C1 segment of cervical spinal cord (tissue), 14 donors: ENCODE measurements at places on chromosomes 11 and 22.

GRCh38 chr11:57942808-57943207, 80.9 kb upstream of the OR9Q1 start:
- DNase-seq: no peak

DNA sequence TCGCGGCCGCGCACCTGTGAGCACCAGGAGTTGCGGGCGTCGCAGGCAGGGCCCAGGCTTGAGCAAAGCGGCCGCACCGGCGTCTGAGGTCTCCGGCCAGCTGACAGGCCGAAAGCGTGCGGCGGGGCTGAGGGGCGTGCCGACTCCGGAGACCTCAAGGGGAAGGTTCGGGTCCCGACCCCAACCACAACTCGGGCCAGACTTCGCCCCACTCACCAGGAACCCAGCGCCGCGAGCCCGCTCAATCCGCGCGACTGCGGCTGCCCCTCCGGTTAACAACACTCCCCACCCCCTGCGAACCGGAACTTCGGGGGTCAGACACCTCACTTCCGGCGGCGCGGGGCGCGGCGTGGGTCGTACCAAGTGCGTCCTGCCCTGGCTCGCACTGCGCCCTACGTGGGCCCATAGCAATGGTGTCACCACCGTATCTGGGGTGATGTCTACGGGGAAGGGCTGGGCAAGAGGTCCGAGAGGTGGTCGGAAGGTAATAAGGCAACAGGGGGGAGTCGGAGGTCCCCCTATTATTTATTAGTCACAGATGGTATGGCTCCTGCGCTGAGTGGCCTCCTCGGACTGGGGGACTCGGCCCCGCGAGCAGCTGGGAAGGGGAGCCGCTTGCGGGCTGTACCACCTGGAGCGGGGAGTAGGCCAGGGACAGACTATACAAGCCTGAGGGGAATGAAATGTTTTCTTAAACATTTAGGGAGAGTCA, at the start of gene SYVN1:
TSS of gene SYVN1 (minus strand) at position 280 of the 712 bp plus-strand sequence. CDS start 918 bp downstream, outside the sequence.
- peak; percentile 97 for DNase-seq

DNA sequence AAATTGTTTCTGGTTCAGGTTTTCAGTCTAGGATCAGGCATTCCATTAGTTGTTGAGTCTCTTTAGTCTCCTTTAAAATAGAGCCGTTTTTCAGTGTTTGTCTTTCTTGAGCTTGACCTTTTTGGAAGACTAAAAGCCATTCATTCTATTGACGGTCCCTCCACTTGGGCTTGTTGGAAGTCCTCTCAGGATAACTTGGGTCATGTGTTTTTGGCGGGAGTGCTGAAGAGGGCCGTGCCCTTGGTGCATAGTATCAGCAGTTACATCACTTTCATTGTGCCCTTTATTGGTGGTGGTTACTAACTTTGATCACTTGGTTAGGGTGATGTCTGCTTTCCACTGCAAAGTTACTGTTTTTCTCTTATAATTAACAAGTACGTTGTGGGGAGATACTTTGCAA, 20.8 kb downstream of the CECR2 start:
- DNase-seq: no peak

DNA sequence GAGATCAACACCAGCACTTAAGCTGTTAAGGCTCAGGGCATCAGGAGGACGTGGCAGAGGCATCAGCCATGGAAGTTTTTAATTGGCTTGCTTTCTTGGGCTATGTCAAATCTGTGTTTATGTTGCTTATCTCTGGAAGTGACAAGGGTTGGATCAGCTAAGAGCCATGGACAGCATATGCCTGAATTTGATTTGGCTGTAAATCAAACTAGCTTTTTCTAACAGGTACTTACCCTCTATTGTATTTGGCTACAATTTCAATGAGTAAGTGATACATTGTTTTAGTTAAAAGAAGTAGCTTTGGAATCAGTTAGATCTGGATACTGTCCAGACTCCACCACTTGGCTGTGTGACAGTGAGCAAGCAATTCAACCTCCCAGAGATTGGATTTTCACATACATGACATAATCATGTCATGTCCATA, 936.6 kb downstream of the OPCML start:
- DNase-seq: no peak

- DNase-seq: no peak
Measured at GRCh38 chr11:46513934-46514342, 79.9 kb downstream of the AMBRA1 start.

DNA sequence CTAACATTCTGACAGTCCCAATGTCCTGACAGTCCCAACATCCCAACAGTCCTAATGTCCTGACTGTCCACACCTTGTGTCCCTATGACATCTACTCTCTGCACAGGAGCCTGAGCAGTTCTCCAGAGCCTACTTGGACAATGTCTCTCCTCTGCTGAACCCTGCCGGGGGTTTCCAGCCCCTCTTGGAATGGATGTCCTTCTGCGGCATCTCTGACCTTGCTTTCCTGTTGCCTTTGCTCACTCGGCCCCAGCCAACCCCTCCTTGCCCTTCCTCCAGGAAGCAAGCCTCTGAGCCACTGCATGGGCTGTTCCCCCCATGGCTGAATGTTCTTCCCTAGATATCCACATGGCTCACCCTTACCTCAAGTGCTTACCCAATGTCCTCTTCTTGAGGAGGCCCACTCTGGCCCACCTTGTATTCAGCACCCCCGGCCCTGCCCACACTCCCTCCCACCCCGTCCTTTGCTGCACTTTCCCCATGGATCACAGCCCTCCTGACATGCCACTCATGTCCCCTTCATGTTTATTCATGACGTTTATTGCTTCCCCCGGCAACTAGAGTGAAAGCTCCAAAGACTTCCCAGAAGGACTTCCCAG, 59.5 kb downstream of the DHCR7 start:
- no peak for DNase-seq

DNA sequence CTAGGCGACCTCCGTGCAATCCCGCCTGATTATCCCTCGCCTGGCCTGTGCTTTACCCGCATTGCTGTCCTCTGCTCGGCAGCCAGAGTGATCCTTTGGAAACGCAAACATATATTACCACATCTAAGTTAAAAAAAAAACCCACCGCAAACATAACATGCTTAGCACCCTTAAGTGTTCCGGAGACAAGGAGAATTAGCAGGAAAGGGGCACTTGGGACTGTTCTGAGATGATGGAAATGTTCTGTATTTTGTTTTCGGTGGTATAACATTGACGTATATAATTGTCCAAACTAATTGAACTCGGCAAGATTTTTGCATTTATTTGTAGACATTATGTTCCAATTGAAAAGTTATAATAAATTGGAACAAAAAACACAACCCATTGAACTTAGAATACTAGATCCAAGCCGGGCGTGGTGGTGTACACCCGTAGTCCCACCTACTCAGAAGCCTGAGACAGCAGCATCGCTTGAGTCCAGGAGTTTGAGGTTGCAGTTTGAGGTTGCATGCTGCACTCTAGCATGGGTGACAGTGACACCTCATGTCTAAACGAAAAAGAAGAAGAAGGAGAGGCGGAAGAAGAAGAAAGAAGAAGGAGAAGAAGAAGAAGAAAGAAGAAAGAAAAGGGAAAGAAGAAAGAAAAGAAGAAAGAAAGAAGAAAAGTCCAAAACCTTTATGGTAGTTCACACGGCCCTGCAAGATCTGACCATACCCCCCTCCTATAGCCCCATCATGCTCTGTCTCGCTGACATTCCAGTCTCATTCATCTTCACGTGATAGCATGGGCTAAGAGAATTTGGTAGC, 604 bp upstream of the POLR3H start:
- no peak for DNase-seq

- DNase-seq: no peak
Measured at GRCh38 chr11:16099343-16099900, 256.9 kb downstream of the SOX6 start.

DNA sequence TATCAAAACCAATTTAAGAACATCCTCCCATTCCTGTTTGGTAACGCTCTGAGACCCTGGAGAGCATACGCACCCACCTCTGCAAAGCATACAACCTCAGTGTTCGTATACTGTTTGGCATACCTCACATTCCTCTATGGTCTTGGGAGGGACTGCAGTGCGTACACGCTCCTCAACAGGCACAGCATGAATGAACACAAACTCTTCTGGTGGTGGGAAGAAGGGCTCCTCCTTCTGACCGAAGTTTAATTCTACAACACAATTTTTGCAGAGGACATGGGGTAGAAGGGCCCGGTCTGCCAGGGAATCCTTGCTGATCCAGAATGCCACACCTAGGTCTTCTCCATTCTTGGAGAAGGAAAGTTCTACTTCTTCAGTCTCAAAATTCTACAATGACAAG, 5.3 kb downstream of the HNRNPUL2 start:
- DNase-seq: no peak

- no peak for DNase-seq
Measured at GRCh38 chr11:118286545-118286944, 18.0 kb upstream of the CD3E start.

DNA sequence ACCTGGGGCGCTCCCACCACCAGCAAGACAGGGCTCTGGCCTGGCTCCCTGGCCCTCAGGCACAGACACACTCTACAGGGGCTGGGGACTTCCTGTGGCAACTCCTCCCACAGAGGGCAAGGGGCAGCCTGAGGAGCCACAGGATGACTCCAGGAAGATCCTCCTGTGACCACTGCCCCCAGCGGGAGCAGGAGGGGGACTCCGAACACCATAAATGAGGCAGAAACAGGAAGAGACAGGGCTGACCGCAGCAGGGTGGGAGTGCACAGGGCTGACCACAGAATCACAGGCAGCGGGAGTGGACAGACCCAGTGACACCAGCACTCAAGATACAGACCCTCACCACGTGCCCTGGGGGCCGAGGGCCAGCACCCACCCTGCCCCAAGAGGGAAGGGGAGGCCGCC, 10.8 kb downstream of the ARAP1 start:
- no peak for DNase-seq

DNA sequence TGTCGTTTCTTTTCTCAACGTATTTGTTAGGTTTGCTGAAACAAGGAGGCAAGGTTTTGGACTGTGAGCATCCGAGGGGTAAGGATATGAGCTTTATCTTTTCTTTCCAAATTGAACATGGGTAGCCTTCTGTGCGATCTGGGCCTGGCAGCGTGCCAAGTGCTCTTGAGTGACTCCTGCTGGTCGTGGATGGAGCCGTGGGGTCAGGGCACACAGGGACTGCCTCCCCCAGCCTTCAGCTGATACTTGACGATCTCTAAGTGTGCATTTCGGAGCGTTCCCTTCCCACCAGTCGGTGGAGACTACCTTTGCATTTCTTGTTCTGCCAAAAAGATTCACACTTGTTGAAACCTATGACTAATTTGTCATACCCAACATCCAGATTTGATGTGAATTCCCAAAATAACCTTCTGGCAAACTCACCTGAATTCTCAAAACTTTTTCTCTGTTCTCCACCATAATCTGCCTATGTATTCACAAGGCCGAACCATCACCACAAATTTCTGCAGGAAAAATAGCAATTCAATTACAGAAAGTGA, 40.1 kb upstream of the CLMP start:
- no peak for DNase-seq

DNA sequence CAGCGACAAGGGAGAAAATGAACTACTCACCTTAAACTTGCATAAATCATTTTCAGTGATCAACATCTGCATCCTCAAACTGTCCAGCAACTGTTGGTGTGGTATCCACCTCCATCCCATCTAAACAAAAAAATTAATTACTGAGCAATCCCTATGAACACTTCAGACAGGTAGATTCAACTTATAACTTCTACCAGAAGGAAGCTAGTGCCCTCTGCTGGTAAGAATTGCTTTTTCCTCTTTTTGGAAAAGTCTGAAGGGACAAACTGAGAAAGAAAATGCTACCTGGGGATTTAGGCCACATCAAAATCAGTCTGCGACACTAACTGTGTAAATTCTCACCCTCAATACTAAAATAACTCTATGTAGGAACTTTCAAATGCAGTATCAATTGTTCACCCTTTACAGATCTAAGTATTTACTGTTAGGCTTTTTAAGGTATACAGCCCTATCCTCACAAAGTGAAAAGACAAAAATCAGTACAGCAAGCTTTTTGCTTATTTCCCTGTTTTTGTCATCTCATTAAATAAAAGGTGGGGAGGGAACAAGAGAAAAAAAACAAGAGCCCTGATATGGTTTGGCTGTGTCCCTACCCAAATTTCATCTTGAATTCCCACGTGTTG, 17.9 kb downstream of the CLNS1A start:
- DNase-seq: no peak

DNA sequence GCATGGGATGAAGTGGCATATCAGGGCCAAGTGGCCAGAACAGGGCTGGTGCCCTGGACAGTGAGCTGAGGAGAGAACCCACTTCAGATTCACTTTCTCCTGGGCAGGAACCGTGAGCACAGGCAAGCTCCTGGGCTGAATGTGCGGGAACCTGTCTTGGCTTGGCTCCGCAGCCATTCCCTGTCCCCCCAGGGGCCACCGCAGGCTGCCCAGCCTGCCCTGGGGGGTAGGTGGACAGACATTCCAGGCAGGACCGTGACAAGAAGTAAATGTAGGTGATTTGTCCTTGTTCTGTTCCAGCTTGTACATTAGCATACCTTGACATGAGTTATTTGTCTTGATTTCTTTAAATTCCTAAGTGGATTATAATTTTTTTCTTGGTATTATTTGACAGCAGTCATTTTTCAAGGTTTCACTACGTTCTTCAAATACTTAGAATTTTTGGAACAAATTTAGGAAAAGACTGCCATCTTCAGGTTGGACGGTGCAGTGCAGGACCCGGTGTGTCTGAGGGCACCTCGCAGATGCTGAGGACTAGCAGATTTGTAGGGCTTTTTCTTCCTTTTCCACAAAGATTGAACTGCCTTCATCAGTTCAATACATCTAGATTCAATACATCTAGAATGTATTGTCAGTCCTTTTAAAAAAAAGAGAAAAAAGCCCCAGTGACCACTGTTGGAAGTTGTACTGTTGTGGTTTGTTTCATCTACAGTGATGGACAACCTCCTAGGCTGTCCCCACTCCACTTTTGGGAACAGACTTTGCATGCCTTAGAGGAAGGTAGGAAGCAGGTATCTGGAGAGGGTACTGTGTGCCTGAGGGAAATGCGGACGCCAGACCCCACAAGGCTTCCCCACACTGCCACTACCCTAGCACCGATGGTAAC, 115.1 kb upstream of the RASSF10 start:
- peak; percentile 38 for DNase-seq

DNA sequence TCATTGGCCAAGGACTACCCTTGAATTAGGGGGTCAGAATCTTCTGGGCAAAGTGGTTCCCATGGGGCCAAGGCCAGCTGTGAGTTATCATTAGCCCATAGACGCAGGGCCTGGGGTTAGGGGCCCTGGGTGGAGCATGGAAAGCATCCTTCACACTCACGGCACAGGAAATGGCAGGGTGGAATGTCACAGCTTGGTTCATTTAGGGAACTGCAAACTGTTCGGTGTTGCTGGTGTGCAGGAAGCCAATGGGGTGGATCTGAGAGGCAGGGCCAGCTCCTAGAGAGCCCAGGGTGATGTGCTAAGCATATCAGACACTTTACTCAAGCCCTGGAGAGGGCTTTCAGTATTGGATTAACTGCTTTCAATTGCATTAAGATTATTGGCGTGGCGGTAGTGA, 42.9 kb downstream of the TECTA start:
- DNase-seq: no peak

- DNase-seq: no peak
Measured at GRCh38 chr11:77413850-77414460, 59.9 kb downstream of the PAK1 start.
